ENCODE measurements at places on chromosomes 3 and 15.
A peak's percentile ranks its signal among the peaks of the same experiment; 100 is the strongest.

GRCh38 chr3:151210676-151211381 is 7.8 kb upstream of the GPR171 start:
- peak; percentile 45 for DNase-seq

DNA sequence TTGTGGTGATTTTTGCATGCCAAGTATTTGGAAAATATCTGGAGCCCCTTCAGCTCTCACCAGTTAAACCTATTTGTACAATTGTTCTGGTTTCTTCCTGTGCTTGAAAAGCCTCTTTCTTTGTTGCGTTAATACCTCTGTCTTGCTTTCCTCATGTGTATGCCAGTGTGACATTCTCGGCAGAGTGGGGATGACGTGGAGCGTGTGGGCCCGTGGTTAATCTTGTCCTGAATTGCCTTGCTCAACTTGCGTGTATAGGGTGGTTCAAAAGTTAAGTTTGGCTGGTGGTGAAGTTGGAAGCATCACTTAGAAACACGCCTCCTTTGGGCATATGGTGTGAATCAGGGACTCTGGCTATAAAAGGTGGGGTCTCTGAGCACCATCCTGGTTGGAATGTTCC is 67.1 kb downstream of the IGF1R start:
- DNase-seq, result no peak

- no peak for DNase-seq
These were observed 6.7 kb upstream of the DENND6A start for GRCh38 chr3:57699591-57699990.

DNA sequence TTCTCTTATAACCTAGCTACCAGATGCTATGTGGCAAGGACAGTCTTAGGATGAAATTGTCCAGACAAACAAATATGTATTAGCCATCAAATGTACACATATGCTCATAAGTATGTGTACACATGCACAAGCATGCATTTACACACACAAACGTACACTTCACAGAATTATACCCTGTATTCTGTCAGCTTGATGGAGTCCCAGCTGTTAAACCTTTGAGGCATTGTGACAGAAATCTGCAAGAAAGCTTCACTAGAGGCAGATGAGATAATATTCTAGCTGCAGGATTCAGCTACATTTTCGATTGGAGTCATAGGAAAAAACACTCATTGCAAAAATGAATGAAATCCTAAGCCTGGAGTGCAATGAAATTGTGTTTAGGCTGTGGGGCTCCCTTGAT is 110.6 kb downstream of the CHL1 start:
- DNase-seq, result no peak

DNA sequence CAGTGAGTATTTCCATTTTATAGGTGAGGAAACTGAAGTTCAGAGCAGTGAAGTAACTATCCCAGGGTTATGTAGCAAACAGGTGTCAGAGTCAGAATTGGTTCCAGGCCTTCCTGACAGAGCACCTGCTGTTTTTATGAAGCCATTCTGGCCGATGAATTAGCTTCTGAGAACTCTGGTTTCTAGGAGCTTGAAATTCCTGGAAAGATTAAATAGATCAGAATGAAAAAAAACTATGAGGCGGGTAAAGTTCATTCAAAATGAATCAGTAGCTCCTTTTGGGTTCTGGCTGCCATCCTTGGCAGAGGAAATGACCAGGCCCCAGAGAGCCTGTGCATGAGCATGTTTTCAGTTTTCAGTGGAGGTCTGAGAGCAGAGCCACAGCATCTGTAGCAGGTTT is 59.3 kb upstream of the CFAP161 start:
- no peak for DNase-seq

DNA sequence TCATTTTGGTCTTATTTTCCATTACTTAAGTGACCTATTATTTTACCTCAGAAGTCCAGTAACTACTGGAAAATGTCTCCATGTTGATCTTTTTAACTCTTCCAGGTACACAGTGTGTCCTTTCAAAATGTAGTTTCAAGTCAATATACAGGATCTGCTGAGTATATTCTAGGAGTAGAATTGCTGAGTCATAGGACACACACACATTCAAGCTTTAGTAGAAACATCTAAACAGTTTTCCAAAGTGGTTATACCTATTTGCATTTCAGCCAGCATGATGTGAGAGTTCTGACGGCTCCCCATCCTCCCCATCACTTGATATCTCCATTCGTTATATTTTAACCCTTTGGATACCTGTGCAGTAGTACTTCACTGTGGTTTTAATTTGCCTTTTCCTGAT is 271.9 kb downstream of the MCTP2 start:
- DNase-seq, result no peak

All from colonic mucosa (tissue), 4 donors.